Chondrocyte (in vitro differentiated cells): ENCODE measurements at places on chromosomes 4 and X. TPM values are rescaled to one million over a fixed set of nuclear protein-coding genes. Genes with fewer than 3 reads are reported as not detected.

Gene FUNDC2
- total RNA-seq, result 36.9 to 51.7 TPM (median 44.2 TPM) in 3 replicates

Gene CCKAR
- total RNA-seq, result not detected in 3 replicates

Gene CDX4
- total RNA-seq, result not detected in 3 replicates

Gene PLXNB3
- 8.5 to 36.3 TPM (median 34.8 TPM) in 3 replicates for total RNA-seq

Gene PPP2R3B
- total RNA-seq, result 27.1 to 30.5 TPM (median 30.0 TPM) in 3 replicates

Gene DOK7
- total RNA-seq, result 0.37 TPM in 1 of 3 replicates, not detected in the others

Gene TEX11
- not detected in 3 replicates for total RNA-seq

Gene CSN1S1
- total RNA-seq, result not detected in 3 replicates

Gene ZNF711
- total RNA-seq, result 6.7 to 7.2 TPM (median 6.7 TPM) in 3 replicates

Gene CDKL2
- total RNA-seq, result 2.1 to 4.2 TPM (median 2.7 TPM) in 3 replicates

Gene ERCC6L
- 0.82 to 1.9 TPM (median 0.87 TPM) in 3 replicates for total RNA-seq

Gene SH3RF1
- 21.8 to 28.1 TPM (median 25.2 TPM) in 3 replicates for total RNA-seq

Gene ERVMER34-1
- total RNA-seq, result 1.4 to 1.7 TPM (median 1.5 TPM) in 3 replicates

Gene WAS
- total RNA-seq, result 0.24 to 1.3 TPM (median 0.37 TPM) in 3 replicates

Gene IL2
- total RNA-seq, result not detected in 3 replicates

Gene SPIN2A
- total RNA-seq, result 0.54 to 2.3 TPM (median 1.0 TPM) in 3 replicates

Gene ADH4
- not detected in 3 replicates for total RNA-seq

Gene USP26
- 0.17 TPM in 1 of 3 replicates, not detected in the others for total RNA-seq

Gene GLRA2
- total RNA-seq, result not detected in 3 replicates

Gene HNRNPD
- total RNA-seq, result 124 to 177 TPM (median 127 TPM) in 3 replicates

Gene TLR8
- total RNA-seq, result not detected in 3 replicates

Gene TSPAN7
- 0.56 TPM in 1 of 3 replicates, not detected in the others for total RNA-seq

Gene CXCR3
- total RNA-seq, result not detected in 3 replicates

Gene HTR2C
- total RNA-seq, result not detected in 3 replicates

Gene IL15
- 0.90 to 4.2 TPM (median 1.3 TPM) in 3 replicates for total RNA-seq

Gene PRKG2
- not detected in 3 replicates for total RNA-seq

Gene GK
- 3.4 to 4.6 TPM (median 4.1 TPM) in 3 replicates for total RNA-seq

Gene PIN4
- total RNA-seq, result 8.7 to 13.4 TPM (median 9.5 TPM) in 3 replicates

Gene CPLX1
- total RNA-seq, result not detected in 3 replicates

Gene GYPE
- total RNA-seq, result not detected in 3 replicates

Gene FRAS1
- 6.8 to 18.9 TPM (median 18.0 TPM) in 3 replicates for total RNA-seq

Gene DCX
- not detected in 3 replicates for total RNA-seq

Gene MAGEE2
- total RNA-seq, result not detected in 3 replicates

Gene HEPH
- total RNA-seq, result 0.50 to 9.0 TPM (median 0.59 TPM) in 3 replicates

Gene SGMS2
- total RNA-seq, result 49.7 to 71.5 TPM (median 65.5 TPM) in 3 replicates

Gene SCLT1
- 11.1 to 23.8 TPM (median 12.3 TPM) in 3 replicates for total RNA-seq

Gene NKX6-1
- 0.49 to 0.60 TPM in 2 of 3 replicates, not detected in the other for total RNA-seq
